ENCODE measurements at places on chromosomes 3 and 15.

DNA sequence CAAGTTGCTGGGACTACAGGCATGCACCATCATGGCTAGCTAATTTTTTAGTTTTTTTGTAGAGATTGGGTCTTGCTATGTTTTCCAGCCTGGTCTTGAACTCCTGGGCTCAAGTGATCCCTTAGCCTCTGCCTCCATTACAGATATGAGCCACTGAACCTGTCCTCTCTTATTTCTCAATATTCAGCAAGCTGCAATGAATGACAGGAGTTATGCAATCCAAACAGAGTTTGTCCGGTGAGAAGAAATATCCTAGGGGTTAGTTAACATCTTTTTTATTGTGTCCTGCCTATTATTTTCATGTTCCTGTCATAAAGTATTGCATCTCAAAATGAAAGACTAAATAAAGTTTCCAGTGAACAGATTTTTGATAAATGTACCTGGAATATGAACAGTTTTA is 1161.4 kb downstream of the OTOL1 start:
- DNase-seq, result no peak

- DNase-seq, result no peak
These were observed 2.6 kb upstream of the PLA2G4B start for GRCh38 chr15:41836073-41836472.

- DNase-seq, result no peak
These were observed 3.9 kb upstream of the HEG1 start for GRCh38 chr3:125059488-125060245.

DNA sequence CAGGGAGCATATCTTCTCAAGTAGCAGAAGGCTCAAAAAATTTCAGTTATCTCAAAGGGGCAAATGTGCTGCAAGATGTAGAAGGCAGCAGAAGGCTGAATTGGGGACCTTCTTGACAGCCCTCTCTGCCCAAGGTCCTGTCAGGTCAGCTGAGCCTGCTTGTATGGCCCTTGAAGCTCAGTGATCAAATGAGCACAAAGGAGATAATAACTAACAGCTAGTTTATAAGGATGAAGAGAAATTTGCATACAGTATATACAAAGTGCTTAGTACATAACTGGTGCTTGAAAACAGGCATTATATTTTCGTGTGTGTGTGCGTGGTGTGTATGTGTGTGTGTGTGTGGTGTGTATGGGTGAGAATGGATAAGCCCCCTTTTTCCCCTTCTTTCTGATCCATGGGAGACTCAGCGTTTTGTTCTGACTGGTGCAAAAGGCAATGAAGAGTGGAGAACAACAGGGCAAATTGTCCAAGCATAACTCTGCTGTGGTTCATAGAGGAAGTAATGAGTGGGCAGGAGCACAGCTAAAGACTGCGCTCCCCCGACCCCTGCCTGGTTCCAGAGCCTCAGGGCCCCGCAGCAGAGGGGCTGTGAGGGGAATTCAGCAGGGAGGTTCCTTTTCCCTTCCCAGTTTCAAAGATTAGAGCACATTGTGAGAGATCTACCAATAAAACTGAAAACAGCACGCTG is 356.8 kb upstream of the NR2F2 start:
- DNase-seq, result no peak

- no peak for DNase-seq
These were observed 251.4 kb downstream of the TIGIT start for GRCh38 chr3:114545193-114545592.
